ENCODE measurements at places on chromosomes 3 and 15.
A peak's percentile ranks its signal among the peaks of the same experiment; 100 is the strongest.

DNA sequence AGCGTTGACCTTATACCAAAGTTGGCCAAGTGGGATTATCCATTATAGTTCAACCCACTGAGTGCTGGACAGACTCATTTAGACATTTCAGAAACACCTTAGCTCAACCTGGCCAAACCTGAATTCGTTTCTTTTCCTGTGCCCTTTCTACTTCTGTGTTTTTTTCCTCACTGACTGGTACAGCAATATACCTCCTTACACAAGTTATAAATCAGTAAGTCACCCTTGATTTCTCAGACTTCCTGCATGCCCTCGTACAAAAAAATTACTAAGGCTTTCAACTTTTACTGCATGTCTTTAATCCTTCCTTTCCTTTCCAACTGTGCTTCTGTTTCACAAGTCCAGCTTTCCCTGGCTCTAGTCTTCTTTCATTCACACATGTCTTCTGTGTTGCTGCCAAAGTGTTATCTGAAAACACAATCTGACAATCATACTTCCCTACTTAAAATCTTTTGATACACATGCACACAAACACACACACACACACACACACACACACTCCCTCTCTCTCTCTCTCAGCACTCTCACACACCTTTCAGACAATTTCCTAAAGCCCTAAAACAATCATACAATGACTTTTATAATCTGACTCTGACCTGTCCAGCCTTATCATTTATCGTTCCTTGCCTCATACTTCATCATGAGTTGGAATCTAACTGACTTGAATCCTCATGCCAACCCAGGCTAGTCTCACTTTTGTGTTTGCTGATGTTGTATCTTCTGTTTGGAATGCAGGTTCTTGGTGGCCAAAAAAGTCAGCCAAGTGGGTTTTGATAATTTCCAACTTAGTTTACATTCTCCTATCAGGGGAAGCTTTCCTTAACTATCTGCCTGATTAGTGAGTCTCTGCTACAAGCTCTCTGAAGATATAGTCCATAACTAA, 436.4 kb downstream of the NAALADL2 start:
- no peak for DNase-seq

DNA sequence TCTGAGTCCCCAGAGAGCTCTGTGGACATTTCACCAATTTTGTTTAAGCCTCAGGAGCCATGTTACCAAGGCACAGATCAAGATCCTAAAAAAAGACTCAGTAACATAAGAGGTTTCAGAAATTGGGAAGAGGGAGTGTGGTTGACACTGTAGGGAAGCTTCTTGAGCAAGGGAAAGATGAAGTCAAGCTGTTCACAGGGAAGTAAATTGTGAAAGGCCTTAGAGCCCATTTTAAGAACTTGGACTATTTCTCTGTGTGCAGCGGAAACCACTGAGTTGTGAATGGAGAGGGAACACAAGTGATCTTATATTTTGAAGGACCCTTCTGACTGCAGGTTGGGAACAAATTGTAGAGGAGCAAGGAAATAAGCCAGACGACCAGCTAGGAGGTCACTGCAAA, 18.7 kb downstream of the BCL2A1 start:
- no peak for DNase-seq

- no peak for DNase-seq
These were observed 393.1 kb upstream of the ATP11B start for GRCh38 chr3:182399978-182400737.

GRCh38 chr3:9067352-9067975, 104.2 kb upstream of the RAD18 start:
- DNase-seq, result peak; percentile 37

DNA sequence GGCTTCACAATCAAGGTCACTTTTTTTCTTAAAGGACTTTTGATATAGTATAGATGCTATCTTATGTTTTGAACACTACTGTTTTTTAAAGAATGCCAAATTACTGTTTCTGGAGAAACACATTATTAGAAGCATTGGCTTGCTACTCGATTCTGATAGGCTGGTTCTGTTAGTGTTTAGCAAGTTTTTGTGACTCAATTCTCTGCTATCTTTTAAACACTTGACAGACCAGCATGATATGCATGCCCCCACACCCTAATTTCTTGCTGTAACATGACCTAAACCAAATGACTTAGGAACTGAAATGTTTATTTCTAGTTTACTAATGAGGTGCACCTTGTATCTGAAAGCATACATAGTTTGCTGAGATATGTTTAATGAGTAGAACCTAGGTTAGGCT, 5.5 kb upstream of the IL20RB start:
- no peak for DNase-seq

DNA sequence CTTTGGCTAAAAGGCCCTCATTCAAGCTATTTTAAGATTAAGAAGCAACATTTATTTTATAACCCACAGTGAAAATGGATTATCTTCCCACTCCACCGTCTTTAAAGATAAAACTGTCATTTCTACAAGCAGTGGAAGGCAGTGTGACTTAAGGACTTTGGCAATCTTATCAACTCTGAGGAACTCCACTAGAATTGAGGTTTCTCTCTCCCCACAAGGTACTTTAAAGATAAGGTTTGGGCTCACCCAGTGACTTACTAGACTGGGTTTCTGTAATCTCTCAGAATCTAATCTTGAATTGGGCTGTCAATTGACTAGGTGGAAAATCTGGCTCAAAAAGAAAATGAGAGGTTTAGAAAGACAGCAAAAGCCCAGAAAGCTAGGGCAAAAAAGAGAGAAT, 21.7 kb downstream of the ZNF385D start:
- no peak for DNase-seq

- DNase-seq, result no peak
These were observed 124.9 kb downstream of the TMEM266 start for GRCh38 chr15:76184650-76185035.

Data from putamen (tissue), 1 donor.